Activated T-helper 1 cell treated with Interleukin-2 at 50 U/mL for 16 hours (primary cell): ENCODE measurements at places on chromosomes 16 and 17.

DNA sequence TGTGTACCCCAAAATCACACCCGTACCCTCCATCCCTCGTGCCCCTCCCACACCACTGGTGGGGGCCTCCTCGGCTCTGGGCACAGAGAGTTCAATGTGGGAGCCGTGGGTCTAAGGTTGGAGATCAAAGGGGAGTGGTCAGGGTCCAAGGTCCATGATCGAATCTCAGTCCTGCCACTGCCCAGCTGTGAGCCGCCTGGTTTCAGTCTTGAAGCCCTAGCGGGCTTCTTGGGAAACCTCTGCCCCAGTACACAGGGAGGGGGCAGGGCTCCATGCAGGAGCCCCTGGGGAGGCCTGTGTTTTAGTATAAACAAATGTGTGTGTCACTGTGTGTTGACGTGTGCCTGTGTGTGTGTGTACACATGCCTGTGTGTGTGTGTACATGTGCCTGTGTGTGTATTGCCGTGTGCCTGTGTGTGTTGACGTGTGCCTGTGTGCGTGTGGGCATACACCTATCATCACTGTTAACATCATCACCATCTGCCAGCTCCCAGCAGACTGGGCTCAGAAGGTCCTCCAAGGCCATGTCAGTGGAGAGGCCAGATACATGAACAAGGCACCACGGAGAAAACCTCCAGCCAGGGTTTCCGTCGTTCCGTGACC is 26.5 kb upstream of the ZNF469 start:
- no peak for DNase-seq

GRCh38 chr17:63476459-63476853 is 405 bp upstream of the ACE start:
- DNase-seq: no peak

- DNase-seq: no peak
Measured at GRCh38 chr16:5541356-5541755, 443.8 kb upstream of the EEF2KMT start.

DNA sequence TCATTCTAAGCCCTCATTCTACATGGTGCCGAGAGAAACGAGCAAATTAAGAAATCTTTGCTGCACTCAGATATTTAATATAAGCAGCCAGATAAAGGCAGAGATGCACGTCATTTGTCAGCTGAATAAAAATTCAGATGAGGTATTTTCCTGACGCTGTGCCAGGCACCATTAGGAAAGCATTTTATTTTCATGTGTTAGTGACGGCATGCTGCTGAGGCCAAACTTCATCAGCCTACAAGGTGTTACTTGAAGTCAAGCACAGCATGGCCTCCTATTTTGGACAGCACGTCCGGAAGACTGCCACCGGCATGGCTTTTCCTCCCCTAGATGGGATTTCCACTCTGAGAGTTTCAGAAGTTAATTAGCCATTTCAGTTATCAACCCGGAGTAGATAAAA is 70.3 kb downstream of the IRX3 start:
- no peak for DNase-seq

DNA sequence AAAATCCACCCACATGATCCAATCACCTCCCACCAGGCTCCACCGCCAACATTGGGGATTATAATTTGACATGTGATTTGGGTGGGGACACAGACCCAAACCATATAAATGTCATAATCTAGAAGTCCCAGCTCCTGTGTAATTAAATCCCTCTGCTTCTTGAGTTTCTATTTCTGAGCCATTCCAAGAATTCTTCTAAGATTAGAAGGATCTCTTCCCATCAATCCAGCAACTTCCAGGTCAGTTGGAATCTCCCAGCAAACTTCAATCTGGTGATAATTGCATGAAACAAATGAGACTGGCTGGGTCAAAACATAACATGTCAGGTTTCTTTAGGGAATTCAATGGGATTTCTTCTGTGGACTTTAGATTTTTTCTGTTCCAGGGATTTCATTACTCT is 127.8 kb upstream of the CDH5 start:
- DNase-seq: no peak

GRCh38 chr16:62926121-62926801 is 890.0 kb upstream of the CDH8 start:
- DNase-seq: no peak
